ENCODE measurements at places on chromosomes 1 and 21. TPM values are rescaled to one million over a fixed set of nuclear protein-coding genes. Genes with fewer than 3 reads are reported as not detected.

DNA sequence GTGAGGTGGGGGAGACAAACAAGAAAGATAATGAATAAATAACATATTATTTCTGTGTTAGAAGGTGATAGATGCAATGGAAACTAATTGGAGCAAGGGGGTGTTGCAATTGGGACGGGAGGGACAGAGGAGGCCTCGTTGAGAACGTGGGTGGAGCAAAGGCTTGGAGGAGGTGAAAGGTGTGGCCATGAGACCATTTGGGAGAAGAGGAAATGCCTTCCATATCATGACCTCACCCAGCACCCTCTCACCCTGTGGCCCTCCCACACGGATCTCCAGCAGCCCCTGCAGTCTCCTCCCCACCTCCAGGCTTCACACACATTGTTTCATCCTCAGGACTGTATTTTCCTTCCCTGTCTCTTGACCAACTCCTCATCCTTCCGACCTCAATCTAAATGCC, 85.3 kb upstream of the ARHGAP29 start:
- no peak for DNase-seq

GRCh38 chr1:181398544-181398943, 84.8 kb upstream of the CACNA1E start:
- DNase-seq = no peak

DNA sequence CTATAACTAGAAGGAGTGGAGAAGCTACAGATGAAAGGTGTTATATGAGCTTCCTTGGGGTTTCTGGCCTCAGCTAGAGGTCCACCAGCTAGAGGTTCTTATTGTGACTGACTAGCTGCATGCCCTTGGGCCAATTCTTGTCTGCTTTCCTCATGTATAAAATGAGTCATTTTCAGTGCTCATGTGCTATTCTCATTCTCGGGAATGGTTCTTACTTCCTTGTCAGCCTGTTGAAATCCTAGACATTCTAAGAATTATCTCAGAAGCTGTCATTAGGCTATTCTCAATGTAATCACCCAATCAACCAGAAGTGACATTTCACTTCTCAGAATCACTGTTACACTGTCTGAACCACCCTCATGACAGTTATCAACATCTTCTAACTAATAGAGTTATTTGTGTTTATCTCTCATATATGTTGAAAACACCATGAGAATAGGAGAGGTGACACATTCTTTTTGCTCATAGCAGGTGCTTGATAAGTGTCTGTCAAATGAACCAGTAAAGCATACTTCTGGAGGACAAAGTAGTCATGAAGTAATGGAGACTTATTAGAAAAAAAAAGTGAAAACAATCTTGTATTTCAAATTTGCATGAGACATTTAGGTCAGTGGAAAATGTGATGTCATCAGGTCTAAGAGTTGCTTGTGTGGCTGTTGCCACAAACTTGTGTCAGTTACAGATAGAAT, 122.8 kb upstream of the IVNS1ABP start:
- DNase-seq = no peak

DNA sequence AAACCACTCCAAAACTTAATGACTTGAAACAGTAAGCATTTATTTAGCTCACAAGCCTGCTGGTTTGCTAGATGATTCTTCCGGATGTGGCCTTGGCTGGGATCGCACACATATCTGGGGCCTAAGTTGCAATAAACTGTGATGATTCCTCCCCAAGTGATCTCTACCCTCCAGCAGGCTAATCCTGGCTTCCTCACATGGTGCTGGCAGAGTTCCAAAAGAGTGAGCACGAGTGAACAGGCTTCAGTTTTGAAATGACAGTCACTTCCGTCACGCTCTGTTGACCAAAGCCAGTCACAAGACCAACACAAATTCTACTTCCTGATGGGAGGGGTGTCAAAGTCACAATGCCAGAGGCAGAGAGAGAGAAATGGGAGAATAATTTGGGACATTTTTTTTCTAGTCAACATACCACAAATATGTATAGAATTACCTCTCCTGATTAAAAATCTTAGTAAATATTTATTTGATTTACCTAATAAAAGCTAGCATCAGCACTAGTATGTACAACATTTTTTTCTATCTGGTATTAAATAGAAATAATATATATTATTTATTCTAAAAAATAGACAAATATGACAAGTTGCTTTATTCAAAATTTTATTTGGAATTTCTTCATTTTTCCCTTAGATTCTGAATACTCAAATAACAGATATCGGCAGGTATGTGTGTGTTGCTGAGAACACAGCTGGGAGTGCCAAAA, 292.7 kb downstream of the TPR start:
- DNase-seq = no peak

DNA sequence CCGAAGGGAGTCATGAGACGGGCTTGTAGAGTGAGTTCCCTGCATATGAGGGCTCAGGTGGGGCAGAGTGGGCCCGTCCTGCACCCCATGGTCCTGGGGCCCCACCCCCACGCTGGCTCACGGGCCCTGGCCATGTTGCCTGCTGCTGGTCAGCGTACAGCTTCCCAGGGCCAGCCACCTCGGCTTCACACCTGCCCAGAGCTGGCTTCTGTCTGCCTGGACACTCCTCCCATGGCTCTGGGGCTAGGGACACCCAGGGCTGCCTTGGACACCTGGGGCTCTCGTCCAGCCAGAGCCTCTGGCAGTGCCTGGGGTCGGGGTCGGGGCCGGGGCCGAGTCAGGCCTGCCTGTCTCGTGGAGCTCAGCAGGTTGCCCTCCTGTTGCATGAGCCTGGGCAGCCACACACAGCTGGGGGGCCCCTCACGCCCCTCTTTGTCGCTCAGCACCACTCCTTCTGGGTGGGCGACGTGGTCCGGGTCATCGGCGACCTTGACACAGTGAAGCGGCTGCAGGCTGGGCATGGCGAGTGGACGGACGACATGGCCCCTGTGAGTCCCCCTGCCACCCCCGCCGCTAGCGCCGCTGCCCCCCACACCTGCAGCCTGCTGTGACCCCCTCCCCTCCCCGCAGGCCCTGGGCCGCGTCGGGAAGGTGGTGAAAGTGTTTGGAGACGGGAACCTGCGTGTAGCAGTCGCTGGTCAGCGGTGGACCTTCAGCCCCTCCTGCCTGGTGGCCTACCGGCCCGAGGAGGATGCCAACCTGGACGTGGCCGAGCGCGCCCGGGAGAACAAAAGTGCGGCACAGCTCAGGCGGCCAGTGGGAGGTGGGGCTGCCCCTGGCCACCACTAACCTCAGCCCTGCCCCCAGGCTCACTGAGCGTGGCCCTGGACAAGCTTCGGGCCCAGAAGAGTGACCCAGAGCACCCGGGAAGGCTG, 5.5 kb upstream of the MMP23B start:
- DNase-seq = no peak

- no peak for DNase-seq
These were observed 611.7 kb downstream of the LMO4 start for GRCh38 chr1:87940421-87940820.

DNA sequence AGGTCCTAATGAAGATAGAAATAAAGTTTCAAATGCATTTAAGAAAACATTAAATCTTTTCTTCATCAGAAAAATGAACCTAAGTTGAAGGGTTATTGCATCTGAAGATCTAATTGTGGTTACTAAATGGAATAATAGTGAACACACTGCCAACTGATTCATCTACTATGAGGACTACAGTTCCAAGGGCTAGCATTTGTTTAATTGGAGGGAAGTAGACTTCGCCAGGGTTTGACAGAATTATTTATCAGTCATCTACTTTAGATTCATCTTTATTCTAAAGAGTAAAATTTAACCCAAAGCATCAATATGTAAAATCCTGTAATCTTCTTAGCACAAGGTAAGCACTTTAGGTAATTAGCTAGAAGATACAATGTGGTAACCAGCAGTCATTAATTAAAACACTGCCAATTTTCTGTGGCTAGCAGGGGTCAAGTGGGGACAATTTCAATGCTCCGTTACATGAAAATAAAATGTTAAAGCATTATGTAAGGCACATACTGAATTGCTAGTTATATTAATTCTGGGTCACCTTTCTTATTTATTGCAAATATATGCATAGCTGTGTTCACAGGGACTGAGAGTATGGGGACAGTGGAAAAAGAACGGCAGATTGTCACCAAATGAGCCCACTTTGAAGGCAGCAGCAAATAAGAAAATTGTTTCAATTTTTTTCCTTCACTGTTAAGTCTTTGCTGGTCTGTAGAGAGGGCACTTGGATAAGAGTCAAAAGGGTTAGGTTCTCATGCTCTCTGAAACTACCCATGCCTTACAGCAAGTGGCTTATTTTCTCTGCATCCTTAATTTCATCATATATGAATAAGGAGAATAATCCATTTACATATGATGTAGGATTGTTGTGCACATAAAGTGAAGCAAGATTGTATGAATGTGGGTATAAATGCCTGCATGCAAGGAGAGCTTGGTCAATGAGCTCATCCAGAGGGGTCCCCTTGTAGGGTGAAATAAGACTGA, 416.0 kb downstream of the PCP4 start:
- no peak for DNase-seq

- DNase-seq = no peak
These were observed 6.7 kb downstream of the SPRR2E start for GRCh38 chr1:153087652-153088051.

GRCh38 chr1:162405800-162406199, 6.1 kb downstream of the SH2D1B start:
- DNase-seq = no peak

DNA sequence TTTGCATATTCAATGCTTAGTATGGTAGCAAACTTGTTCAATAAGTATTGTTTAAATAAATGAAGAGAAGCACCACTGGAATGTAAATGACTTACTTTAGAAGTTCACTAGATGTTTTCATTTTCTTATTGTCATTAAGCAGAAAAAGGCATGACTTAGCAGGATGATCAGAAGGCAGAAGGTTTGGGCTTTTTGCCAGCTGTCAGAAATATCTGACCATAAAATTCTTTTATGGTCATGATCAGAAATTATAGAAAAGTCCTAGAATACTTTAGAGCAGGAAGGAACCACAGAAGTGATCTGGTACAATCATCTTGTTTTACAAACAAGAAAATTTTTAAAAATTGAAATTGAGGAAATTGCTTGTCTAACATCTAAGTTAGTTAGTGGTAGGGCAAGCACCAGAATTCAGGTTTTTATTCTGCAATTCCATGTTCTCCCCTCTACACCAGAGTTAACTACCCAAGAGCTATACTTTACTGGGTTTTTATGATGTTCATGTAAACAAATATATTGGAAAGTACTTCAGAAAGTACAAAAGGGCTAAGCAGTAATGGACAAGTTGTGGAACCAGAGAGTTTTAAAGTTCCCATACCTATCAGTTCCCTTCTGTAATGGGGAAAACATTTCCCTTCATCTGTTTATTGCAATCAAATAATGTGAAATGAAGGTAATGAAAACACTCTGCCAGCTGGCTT, 10.1 kb downstream of the FMO5 start:
- DNase-seq = no peak

GRCh38 chr1:112247961-112248360, 148.1 kb upstream of the CTTNBP2NL start:
- no peak for DNase-seq

- DNase-seq = no peak
These were observed 8.0 kb downstream of the HIPK1 start for GRCh38 chr1:113937146-113937545.

GRCh38 chr1:36849956-36850355, 184.4 kb downstream of the GRIK3 start:
- DNase-seq = no peak

- DNase-seq = no peak
These were observed 232.5 kb downstream of the TNR start for GRCh38 chr1:175510914-175511313.

- no peak for DNase-seq
These were observed 159.0 kb upstream of the CD34 start for GRCh38 chr1:208069908-208070307.

DNA sequence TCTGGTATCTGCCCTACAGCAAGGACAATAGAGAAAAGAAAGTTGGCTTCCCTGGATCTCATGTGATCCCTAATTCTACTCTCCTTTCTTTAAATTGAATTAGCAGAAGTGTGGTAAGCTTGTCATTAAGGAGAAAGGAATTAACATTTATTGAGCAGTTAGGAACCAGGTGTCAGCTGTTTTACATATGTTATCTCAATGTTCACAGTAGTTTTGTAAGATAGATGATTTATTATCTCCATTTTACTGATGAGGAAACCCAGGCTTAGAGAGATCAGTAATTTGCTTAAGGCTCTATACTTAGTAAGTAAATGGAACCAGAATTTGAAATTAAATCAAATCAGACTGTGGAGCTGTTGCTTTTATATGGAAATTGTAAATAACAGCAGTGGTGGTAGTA, 8.0 kb downstream of the XPR1 start:
- DNase-seq = no peak

GRCh38 chr1:211606332-211606913, 27.5 kb upstream of the SLC30A1 start:
- DNase-seq = no peak

- DNase-seq = no peak
These were observed 12.6 kb downstream of the TRIM46 start for GRCh38 chr1:155186067-155186793.

- no peak for DNase-seq
These were observed 62.8 kb downstream of the NGF start for GRCh38 chr1:115275216-115275615.

GRCh38 chr1:67825591-67825990, 7.7 kb downstream of the GNG12 start:
- DNase-seq = no peak

DNA sequence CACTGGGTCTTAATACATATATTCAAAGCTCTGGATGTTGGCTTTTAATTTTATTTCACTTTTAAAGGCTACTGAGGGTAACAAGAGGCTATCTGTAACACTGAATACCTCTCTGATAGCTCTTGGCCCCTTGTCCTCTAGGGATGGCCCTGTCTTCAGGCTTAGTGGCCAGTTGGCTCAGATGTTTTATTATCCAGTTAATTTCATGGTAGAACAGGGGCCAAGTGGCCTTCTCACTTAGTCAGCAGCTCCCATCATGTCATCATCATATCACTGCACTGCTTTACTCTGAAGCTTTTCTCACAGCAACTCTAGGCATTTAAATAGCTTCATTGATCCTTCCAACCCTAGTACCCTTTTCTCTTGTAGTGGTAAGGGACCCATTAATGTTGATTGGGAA, 40.2 kb upstream of the MACF1 start:
- no peak for DNase-seq

- DNase-seq = no peak
These were observed 4.5 kb upstream of the DHRS3 start for GRCh38 chr1:12622506-12622905.

GRCh38 chr1:87091425-87091824, 177.0 kb downstream of the HS2ST1 start:
- DNase-seq = no peak

- DNase-seq = peak; percentile 89
These were observed 410 bp upstream of the NUDC start for GRCh38 chr1:26921126-26921539.

The TFF3 gene
- total RNA-seq = 31.9 TPM

The LCE1F gene
- not detected for total RNA-seq

The PSEN2 gene
- 22.1 TPM for total RNA-seq

The MTARC1 gene
- 9.6 TPM for total RNA-seq

The TOR3A gene
- 20.4 TPM for total RNA-seq

The DLGAP3 gene
- total RNA-seq = not detected

The RNF186 gene
- total RNA-seq = not detected

The AKR7A3 gene
- total RNA-seq = 4.2 TPM

The LRRC38 gene
- 2.5 TPM for total RNA-seq

The IGSF21 gene
- 3.2 TPM for total RNA-seq

Measured in vagina (tissue), 2 donors.